ENCODE measurements at places on chromosomes 13 and 19.

DNA sequence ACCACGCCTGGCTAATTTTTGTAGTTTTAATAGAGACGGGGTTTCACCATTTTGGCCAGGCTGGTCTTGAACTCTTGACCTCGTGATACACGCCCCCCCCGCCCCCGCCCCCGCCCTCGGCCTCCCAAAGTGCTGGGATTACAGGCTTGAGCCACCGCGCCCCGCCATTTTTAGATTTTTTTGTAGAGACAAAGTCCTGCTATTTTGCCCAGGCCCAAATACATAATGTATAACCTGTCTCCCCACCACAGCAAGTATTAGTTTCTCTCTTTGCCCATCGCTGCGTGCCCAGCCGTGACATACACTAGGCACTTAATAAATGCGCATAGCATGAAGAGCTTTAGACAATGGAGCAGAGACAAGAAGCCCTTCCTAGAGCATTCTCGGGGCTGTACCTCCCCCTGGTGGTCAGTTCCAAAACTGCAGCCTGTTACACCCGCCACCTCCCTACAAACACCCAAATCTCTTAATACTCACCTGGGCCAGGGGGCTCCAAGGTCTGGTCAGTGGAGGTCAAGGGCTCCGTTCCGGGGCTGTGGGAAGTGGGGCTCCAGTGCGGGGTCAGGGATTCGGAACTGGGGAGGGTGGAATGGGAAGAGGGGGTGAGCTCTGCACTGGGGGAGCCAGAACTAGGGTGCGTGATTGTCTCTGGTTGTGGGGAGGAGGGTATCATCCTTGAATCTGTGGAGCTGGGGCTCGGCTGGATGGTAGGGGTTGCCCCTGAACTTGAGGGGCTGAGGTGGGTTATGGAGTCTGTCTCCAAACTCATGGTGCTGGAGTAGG, 22.5 kb downstream of the IQCN start:
- DNase-seq, result peak; percentile 81

- no peak for DNase-seq
Observed at GRCh38 chr13:22316494-22317025, 645.7 kb downstream of the FGF9 start.

- no peak for DNase-seq
Observed at GRCh38 chr13:35477386-35477946, 977 bp upstream of the MAB21L1 start.

DNA sequence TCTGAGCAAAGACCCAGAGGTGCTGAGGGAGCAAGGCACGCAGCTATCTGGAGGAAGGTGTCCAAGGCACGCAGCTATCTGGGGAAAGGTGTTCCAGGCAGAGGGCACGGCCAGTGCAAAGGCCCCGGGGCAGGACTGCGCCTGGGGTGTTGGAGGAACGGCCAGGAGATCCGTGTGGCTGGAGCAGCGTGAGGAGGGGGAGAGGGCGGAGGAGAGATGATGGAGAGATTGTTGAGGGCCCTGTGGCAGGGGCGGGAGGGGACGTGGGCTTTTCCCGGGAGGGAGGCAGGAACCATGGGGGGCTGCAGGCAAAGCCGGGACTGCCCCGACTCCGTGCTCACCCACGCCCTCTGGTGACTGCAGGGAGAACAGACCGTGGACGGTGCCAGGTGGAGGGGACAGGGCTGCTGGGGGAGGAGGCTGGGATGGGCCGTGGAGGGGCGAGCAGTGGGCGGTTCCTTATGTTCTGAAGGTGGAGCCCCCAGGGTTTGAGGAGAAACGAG, 13.3 kb upstream of the MISP start:
- DNase-seq, result peak; percentile 54

DNA sequence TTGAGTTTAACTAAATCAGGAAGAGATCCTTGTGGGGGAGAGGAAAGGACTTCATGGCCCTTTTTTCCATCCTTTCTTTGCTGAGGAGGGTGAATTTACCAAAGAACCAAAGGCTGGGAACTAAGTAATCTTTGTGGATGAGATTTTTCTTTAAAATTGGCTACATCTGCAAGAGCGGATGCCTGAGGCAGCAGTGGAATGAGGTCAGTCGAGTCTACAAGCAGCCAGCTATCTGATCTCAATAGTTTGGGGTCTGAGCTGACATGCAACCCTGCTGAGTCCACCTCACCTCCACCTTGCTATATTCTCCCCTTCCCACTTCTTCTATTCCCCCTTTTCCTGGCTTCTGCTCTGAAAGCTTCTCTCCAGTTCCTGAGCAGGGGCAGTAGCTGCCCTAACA, 3.6 kb upstream of the DNAJC15 start:
- no peak for DNase-seq

DNA sequence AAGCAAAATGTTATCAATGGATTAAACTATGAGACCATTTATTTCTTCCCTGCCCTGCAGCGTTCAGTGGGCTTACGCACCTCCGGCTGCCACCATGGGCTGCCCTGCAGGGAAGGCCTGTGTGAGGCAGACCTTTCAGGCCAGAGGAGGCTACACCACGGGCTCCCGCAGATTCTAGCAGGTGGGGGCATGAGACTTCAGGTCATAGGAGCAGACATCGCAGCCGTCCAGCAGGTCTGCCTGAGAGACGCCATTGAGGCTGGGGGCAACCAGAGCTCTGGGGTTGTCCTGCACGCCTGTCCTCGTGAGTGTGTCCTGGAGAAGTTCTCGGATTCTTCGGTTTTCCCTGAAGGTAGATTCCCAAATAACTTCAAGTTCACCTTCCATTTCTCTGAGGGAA, 9.4 kb upstream of the SLC7A9 start:
- no peak for DNase-seq

DNA sequence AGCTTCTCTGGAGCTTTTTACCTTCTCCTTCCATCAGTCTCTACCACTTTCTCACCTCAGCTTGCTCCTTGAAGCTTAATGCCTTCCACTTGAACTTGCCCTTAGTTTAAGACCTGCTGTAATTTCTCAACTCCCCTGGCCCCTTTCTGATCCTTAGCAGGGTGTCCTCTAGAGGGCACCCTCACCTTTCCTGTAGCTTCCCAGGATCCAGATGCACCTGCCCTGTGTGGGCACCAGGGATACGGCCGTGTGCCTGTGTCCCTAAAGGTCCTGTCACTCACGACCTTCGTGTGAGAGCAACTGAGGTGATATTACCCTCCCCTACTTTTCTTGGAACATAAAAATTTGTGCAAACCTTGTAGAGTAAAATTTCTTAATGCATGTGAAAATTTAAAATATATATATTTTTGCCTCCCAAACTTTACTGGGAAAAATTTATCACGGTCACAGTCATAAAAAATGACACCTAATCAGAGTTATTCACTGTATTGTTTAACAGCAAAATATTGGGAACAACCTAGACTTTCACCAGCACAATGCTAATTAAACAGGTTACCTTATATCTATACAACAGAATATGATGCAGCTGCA, 46.4 kb downstream of the PSG3 start:
- DNase-seq, result peak; percentile 6

DNA sequence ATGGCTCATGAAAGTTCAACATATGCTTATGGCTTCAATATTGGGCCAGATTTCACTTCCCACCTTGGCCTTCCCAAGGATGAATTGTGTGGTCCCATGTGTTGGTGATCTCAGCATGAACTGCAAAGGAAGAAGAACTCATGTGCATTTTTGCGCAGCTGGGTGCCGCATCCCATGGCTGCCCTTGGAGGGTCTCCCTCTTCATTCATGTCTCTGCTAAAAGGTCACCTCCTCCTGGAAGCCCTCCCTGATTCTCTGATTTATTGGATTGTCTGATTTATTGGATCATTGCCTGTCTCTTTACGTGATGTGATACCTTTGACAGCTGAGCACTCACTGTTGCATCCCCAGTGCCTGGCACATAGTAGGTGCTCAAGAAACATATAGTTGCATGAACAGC, 1.7 kb upstream of the CYP4F8 start:
- DNase-seq, result no peak

DNA sequence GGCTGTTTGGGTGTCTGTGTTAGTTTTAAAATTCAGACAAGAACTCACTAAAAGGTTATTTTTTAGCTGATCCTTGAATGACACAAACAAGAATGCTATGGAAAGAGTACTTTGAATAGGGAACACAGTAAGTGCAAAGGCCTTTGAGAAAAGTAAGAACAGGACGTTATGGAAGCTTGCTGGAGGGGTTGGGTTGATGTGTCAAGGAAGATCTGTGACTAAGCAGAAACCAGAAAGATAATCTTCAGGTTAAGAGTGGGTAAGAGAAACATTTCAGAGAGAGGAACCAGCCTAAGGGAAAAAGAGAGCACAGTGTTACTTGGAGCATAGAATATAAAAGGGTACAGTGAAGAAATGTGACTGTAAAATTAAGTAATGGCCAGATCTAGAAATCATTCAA, 41.2 kb upstream of the TRPC4 start:
- DNase-seq, result no peak

DNA sequence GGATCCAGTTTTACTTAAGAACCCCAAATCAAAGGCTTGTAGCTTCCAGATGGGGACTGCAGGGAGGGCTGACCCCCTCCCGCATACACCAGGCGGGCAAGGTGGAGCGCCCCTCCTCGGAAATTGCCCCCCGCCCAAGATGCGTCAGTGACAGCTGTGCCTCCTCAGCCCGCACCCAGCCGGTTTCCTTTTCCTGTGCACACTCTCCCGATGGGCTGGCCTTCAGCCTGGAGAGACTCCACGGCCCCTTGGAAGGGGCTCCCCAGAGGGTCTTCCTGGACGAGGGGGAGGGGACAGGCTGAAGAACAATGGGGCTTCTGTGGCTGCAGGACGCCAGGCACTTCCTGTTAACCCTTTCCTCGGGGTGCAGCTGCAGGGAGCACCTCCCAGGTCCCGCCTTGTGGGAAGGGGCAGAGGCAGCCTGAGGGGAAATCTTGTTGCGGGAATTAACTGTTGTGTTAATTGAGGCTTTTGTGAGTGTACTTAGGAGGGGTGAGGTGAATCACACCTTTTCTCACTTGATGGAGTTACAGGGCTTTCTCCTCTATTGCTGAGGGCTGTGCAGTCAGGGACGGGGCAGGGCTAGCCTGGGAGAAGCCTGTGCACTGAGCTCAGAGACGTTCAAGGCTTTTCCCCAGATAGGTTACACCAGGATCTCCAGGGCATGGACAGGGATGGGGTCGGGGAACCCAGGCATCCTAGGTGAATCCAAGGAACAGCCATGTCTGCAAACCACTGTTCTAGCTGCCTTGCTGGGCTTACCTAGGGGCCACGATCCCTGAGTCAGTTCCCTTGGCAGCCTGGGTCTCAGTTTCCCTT, 14.3 kb downstream of the IER2 start:
- peak; percentile 50 for DNase-seq

DNA sequence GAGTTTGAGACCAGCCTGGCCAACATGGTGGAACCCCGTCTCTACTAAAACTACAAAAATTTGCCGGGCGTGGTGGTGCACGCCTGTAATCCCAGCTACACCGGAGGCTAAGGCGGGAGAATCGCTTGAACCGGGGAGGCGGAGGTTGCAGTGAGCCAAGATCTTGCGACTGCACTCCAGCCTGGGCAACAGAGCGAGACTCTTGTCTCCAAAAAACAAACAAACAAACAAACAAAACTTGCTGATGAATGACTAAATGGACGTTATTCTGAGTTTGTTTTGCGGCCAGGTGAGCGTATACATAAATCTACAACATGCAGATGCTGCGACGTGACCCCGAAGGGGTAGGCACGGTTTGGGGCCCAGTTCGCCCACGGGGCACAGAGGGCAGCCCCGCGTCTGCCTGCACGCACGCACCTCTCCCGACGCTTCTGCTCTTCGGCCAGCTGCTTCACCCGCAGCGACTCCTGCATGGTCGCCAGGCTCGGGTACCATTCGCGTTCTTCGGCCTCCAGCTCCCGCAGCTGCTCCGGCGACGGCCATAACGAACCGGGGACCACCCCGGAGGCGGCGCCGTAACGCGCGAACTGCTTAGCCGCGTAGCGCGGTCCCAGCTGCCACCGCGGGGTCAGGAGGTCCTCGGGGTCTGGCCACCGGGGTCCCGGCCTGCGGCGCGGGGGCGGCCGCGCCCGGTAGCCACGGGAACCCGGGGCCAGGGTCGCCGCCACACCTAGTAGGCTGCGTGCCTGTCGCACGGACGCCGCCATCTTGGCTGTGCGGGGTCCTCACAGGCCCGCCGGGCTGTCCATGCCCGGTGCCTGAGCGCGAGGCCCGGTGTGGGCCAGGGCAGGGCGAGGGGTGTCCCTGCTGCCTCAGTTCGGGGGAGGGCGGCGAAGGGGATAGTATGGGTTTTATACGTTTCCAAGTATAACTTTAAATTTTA, at the start of gene GADD45GIP1:
GADD45GIP1 (minus strand) TSS at position 778 of the 943 bp plus-strand sequence; CDS start at position 767, 11 bp downstream.
- peak; percentile 89 for DNase-seq

GRCh38 chr13:100789481-100789880, 114.9 kb upstream of the TMTC4 start:
- no peak for DNase-seq

- DNase-seq, result no peak
Observed at GRCh38 chr13:43608400-43609137, 178.2 kb downstream of the ENOX1 start.

DNA sequence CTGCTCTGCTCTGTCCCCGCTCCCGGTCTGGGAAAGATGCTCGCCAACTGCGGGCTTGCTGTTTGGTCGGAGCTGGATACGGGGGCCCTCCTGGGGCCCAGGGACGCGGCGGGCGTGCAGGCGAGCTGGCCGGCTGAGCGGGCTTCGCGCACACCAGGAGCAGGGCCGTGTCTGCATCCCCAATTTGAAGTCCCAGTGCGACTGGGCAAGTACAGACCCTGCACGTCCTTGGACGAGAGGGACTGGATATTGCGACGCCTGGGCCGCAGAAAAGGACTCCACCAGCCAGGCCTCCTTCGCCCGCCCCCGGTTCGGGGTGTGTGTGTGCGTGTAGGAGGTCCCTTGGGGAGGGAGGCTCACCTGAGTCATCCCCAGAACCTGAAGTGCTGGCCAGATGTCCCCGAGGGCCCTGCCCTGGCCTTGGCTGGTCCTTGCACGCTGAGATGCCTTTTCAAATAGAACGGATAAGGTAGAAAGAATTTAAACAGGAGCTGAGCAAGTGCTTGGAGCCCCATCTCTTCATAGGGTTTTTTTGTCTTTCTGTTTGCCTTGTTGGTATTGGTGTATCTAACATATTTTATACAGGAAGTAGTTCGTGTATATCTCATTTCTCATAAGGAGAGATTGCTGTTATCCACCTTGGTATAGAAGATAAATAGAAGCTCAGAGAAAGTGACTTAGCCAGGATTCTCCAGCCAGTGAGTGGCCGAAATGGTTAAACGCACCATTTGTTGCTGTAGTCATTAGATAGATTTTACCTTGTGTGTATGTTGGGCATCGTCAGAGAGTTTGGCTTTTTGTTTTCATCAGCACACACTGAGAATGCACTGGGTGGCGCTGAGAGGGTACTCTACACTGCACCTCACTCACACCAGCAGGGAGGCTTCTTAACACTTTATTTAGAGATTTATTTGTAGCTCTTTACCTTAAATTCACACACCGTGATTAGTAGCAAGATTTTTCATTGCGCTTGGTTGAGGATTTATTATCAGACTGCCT, 1.1 kb downstream of the NAXD start:
- DNase-seq, result peak; percentile 38
